Thoracic aorta (tissue), 2 donors: ENCODE measurements at places on chromosomes 6 and 20. TPM values are rescaled to one million over a fixed set of nuclear protein-coding genes. Genes with fewer than 3 reads are reported as not detected.
A peak's percentile ranks its signal among the peaks of the same experiment; 100 is the strongest.

The TREML1 gene
- 0.56 TPM for total RNA-seq

The PHF20 gene
- total RNA-seq: 46.8 TPM

The FAM209B gene
- not detected for total RNA-seq

The RALGAPB gene
- 50.2 TPM for total RNA-seq

The NFKBIE gene
- 5.5 TPM for total RNA-seq

The OXT gene
- not detected for total RNA-seq

The SNPH gene
- total RNA-seq: 13.4 TPM

DNA sequence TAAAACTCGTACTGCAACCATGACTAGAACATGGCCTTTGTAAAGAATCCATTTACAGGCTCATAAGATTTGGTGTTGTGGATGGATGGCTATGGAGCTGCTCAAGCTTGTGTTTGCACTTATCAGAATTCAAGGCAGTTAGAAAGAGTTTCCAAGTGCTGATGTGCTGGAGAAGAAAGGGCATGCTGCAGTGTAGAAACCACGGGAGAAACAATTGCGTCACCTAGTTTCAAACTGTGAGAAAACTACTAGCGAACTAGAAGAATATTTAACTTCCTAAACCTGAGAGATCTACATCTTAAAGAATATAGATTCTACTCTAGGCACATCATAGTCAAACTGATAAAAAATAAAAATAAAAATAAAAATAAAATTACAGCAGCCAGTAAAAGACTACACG lies 116.2 kb downstream of the SGK1 start:
- no peak for DNase-seq

DNA sequence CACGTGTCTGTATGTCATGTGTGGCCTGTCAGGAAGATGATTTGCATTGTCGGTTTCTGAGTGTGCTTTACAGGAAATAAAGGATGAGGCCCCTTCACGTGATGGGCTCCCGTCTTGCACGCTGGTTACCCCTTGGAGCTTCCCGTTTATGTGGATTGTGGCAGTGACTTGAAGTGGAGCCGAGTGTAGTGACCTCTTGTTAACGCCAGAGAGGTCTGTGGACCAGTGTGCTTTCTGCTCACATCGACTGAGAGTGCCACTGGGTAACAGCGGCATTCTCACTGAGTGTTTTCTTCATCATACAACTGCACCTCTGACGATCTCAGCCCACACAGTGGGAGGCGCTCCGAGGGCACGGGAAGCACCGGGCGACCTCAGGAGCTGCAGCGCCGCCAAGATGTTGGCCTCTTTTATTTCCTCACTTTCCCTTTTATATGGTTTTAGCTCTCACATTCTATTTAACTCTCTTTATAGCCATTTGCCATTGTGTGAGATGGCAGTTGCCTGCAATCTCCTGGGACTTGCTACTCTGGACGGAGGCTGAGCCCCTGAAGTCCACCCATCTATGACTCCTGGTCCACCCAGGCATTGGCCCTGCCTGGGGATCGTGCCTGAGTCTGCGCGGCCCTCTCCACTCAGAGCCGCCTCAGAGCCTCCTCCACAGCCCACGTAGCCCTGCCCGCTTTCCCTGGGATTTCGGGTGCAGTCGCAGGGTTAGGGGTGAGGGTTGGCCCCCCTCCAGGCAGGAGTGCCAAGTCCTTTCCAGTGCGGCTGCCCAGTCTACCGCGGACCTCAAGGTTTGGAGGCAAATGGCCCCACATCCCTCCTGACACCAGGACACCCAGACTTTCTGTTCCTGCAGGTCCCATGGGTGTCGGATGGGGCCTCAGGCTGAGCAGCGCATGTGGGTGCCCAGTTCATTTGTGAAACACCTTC lies 238.9 kb downstream of the ERMARD start:
- DNase-seq: no peak

DNA sequence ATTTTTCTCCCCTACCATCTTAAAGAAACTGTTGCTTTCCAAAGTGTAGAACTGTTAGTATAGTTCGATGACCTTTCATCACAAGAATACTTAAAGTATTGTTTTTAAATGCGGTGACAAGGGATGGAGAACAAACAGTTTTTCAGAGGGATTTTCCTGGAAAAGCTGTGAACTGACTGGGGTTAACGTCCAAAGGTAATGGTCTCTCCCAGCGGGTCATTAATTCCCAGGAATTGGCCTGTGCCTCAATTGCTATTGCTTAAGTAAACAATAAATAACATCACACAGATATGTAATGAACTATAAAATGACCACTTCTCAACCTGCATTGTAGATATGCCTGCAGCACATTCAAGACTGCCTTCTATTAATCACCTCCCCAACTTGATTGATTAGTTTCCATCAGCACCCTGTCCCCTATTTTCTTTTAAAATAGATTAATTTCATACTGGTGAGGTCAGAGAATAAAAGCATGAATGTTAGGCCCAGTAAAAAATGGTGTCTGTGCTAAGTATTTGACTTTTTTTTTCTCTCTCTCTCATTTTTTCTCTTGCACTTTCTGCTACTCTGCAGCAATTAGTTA lies 268.2 kb downstream of the SAMD5 start:
- DNase-seq: no peak

DNA sequence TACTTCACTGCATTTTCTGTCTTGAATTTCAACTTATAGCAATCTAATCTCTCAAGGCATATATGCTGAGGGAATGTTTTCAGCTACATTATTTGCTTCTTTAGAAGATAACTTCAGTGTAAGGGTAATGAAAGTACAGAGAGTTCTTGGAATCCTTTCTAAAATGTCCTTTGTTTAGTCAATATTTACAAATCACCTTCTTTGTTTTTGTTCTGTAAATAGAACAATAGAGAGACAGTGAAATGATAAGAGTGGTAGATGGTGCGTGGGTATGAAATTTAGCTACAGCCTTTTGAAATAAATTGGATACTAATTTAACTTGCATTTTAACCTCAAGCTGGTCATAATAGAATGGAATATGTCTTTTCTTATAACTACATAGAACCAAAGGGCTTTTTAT lies 171.1 kb upstream of the MARCKS start:
- DNase-seq: no peak

GRCh38 chr6:118350881-118351430 lies 197.1 kb upstream of the PLN start:
- no peak for DNase-seq

DNA sequence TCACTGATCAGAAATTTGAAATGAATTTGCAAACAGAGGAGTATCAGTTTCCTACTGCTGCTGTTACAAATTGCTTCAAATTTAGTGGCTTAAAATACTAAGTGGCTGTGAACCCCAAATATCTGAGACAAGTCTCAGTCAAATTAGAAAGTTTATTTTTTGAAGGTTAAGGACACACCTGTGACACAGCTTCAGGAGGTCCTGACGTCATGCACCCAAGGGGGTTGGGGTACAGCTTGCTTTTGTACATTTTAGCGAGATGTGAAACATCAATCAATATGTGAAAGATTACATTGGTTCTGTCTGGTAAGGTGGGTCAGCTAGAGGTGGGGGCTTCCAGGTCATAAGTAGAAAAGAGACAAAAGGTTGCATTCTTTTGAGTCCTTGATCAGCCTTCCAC lies 21.4 kb upstream of the ZFP64 start:
- DNase-seq: no peak

DNA sequence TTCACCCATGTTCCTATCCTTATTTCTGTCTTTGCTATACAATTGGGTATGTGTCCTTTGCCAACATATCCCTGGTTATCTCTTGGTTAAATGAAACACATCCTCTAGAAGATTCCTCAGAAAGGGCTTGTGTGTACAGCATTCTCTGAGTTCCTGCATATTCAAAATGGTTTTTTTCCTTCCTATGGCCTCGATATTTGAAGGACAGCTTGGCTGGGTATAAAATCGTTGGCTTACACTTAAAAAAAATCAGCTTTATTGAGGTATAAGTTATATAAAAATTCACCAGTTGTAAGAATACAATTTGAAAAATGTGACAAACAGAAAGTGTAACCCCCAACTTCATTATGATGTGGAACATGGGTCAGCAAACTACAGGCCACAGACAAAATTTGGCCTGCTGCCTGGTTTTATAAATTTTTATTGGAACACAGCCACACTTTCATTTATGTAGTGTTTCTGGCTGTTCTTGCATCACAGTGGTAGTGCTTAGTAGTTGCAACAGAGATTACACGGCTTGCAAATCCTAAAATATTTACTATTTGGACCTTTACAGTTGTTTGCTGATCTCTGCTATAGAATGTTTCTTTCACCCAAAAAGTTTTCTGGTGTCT lies 16.7 kb downstream of the PCMT1 start:
- DNase-seq: no peak

DNA sequence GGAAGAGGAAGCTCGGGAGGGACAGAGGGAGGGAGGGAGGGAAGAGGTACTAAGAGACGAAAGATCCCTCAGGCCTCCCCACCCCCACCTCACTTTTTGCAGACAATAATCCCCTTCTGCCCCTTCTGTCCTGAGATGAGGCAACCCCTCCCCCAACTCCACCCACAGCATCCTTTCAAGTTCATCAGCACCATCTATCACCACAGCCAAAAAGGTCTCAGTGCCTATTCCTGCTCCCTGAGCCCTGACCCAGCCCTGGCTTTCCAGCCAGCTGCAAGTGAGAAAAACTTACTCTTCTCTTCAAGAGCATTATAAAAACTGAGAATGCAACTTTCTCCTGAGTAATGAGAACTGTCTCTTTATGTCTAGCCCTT lies 133.2 kb upstream of the LRFN2 start:
- DNase-seq: no peak

- no peak for DNase-seq
Measured at GRCh38 chr6:146962329-146962728, 241.9 kb upstream of the STXBP5 start.

DNA sequence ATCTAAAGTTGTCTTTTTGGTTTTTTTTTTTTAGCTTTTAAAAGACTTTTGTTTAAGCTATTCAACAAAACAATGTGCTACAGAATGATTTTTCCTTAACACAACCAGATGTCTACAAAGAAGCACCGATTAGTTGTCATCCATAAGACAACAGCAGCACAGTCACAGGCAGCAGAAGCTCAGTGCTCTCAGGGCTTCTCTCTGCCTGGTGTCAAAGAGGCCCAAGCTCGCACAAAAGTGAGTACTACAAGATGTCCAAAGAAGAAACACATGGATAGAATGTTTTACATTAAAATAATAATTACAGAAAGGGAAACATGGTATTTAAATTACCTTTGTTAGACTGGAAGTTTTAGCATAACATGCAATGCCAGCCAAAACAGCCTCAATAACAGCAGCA lies 81.6 kb downstream of the DNAAF9 start:
- DNase-seq: no peak

GRCh38 chr6:134177236-134177635 lies 124.8 kb upstream of the SLC2A12 start:
- DNase-seq: no peak

DNA sequence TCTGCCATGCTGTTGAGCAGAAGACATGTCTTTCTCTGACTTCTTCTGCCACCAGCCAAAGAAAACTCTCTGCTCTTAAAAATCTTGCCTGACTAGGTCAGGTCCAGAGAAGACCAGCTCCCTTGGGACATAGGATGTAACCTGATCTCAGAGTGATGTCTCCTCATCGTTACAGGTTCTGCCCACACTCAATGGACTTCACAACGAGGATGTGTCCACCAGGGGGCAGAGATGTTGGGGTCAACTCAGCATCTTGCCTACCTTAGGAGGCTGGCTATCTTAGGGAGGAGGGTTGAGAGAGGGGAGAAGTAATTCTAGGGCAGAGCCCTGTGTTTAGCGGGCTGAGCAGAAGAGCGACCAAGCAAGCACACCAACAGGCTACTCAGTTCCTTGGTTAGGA lies 207.6 kb upstream of the CDH4 start:
- no peak for DNase-seq

DNA sequence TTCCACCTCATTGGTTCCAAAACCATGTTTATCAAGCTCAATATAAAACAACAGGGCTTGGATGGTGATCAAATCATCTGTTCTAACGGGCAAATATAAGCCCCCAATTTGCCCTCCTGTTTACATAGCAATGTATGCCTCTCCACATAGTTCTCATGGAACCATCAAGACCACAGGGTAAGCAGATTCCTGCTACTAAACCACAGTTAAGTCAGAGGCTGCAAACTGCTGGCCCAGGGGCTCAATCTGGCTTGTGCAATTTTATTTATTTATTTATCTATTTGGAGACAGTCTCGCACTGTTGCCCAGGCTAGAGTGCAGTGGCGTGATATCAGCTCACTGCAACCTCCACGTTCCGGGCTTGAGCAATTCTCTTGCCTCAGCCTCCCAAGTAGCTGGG lies 18.9 kb upstream of the MTHFD1L start:
- no peak for DNase-seq

GRCh38 chr20:53856300-53857295 lies 213.8 kb downstream of the BCAS1 start:
- DNase-seq: no peak

DNA sequence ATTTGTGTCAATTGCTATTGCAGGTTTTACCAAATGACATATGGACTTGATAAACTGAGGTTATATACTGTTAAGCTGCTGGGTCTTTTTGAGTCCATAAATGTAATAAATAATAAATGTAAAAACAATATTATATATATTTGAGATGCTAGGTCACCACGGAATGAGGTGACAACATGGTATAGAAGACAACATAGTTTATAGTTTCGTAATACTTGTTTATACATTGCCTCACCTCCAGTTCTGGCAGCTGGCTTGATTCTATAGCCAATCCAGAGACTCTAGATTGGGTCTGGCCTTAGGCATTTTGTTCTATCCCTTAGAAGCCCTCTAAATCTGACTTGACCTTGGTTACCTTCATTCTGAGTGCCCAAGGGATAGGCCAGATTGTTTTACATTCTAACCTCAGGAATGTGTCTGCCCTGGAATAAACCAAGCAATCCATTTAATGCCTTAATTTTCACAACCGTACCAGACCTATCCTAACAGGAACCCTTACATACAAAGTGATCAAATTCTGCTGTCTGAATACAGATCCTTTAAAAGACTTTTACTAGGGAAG lies 61.5 kb upstream of the STXBP5 start:
- no peak for DNase-seq

DNA sequence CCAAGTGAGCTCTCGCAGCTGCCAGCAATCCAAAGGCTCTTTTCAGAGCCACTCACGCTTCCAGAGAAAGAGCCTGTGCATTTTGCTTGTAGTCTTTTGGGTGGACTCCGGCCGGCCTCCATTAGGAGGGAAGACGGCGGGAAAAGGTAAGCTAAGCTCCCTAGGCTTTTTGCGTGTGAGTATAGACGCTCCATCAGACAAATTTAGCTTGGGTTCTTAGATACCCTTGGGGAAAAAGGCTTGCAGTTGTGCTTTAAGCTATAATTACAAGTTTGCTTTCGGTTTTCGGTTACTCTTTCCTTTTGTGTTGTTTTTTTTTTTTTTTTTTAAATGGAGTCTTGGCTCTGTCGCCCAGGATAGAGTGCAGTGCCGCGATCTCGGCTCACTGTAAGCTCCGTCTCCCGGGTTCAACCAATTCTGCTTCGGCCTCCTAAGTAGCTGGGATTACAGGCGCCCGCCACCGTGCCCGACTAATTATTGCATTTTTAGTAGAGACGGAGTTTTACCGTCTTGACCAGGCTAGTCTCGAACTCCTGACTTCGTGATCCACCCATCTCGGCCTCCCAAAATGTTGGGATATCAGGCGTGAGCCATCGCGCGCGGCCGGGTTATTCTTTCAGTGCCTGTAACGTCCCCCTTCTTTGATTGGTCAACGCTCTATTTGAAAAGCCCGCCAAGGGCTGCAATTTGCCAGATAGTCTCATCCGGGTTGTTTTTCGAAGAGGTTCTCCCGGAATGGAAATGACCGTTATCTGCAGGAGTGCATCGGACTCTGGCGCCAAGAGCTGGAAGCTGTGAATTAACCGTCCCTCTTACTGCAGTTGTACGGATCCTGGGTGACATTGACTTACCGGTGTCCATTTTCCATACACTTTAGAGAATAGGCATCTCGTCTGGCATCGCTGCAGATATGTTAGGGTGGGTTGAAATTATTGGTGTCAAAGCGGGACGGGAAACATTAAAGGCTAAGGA lies 18.1 kb downstream of the OR2B2 start:
- DNase-seq: peak; percentile 62

- DNase-seq: no peak
Measured at GRCh38 chr6:89763550-89763949, 56.0 kb downstream of the MDN1 start.
